ENCODE measurements at places on chromosomes 3 and 15.
A peak's percentile ranks its signal among the peaks of the same experiment; 100 is the strongest.

DNA sequence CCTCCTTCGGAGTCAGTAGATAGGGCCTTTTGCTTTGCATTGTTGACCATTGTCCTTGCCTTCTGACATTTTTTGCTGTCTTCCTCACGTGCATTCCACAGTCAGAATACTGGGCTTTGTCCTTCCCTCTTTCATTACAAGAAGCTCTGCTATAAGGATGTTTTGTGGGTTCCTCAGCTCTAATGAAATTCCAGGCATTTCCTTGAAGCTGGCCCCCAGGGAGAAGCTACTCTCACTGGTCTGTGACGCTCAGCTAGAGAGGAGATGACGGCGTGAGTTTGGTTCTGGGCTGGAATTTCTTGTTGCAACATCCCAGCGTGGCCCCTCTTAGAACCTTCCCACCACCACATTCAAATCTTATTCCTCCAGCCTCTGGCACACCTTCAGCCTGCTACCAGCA, 210.2 kb downstream of the TJP1 start:
- no peak for DNase-seq

- no peak for DNase-seq
Observed at GRCh38 chr3:168051531-168052471, 43.9 kb downstream of the GOLIM4 start.

DNA sequence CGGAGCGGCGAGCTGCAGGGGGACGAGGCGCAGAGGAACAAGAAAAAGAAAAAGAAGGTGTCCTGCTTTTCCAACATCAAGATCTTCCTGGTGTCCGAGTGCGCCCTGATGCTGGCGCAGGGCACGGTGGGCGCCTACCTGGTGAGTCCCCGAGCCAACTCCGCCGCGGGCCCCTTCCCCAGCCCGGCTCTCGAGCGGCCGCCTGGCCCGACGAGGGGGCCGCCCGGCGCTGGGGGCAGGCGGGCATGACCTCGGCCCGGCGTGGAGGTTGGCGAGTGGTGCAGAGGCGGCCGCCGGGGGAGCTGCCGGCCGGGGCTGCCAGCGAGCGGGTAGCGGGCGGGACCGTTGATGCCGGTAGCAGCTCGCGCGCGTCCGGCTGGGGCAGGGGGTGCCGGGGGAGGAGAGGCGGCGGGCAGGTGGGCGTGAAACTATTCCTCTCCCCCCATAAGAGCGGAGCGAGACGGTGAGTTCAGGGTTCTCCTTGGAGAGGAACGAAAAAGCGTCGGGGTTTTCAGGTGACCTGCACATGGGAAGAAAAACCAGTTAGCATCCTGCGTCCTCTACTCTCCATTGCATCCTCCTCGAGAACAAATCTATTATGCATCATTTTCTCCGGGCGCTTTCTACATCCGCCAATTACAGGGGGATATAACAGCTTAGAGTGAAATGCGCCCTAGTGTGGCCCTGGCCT, 585 bp downstream of the SLCO3A1 start:
- peak; percentile 66 for DNase-seq

- no peak for DNase-seq
Observed at GRCh38 chr3:115108614-115109013, 38.5 kb downstream of the ZBTB20 start.

- no peak for DNase-seq
Observed at GRCh38 chr3:39273119-39273518, 6.7 kb downstream of the CX3CR1 start.

DNA sequence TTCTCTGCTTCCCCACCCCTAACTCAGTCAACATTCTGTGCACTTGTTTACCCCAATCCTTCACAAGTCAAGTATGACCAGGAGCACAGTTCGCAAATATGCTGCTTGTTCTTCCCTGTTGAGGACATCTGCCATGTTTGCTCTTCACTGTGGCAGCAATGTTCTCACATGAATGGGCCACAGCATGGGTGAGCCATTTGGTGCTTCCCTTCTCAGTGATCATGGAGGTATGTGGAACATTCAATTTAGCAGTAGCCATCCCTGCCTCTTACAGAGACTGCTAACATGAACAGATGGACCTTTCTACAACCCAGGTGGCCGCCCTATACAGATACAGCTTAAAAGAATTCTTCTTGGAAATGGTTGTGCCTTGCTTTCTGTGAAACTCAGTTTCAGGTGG, 660.1 kb upstream of the SGO1 start:
- no peak for DNase-seq

DNA sequence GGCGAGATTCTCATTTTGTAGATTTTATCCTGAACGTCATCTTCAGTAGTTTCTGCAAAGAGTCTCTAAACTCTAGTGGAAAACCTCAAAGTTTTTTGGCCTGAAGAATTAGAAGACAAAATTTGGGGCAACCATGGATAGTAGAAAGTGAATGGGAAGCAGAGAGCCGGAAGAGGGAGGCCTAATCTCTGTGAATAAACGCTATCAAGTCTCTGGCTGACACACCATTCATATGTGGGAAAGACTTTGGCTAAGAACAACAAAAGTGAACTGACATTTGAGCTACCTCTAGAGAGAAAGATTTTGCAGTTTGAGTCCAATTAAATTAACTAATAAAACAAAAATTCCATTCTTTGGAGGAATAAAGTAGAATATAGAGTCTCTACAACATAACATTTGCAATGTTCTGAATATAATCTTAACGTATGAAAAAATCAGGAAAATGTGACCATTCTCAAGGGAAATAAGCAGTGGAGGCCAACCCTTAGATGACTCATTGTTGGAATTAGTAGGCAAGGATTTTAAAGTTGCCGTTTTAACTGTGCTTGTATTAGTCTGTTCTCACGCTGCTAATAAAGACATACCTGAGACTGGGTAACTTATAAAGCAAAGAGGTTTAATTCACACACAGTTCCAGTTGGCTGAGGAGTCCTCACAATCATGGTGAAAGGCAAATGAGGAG, 184.6 kb downstream of the C3orf38 start:
- no peak for DNase-seq

DNA sequence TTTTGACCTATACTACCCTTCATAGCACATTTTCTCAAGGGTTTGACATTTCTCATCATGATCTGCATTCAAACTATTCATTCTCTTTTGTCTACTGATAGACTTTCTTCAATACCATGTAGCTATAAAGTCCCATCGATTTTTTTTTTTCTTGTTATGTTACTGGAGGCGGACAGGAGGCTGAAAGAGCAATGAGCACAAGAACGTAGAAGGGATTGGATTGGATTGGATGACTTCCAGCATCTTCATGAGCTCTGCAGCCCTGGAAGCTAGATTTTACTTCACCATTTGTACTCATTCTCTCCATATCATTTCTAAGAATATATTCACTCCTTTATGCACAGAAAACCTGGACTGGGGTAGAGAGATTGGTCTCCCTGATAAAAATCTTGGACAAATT, 43.2 kb downstream of the DUT start:
- no peak for DNase-seq

- DNase-seq: no peak
Observed at GRCh38 chr15:65355173-65355987, 22.4 kb downstream of the IGDCC3 start.

- peak; percentile 76 for DNase-seq
Observed at GRCh38 chr3:160801386-160802118, 45.5 kb downstream of the PPM1L start.

DNA sequence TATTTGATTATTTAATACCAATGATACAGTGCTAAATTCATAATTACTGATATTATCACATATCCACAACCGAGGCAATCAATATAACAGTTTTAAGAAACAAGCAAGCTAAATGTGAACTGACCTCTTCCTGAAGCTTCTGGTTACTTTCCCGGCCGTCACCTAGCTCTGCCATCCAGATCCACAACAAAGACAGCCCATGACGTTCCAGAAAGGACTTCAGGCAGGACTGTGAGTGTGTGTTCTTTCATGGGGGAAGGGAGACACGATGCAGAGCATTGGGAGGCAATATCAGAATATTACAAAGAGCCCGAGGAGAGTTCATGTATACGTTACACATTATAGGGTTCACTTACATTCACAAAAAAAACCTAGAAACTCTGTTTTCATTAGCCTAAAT, 77.8 kb downstream of the SETD2 start:
- DNase-seq: no peak

- DNase-seq: peak; percentile 21
Observed at GRCh38 chr3:111311126-111311525, 230.9 kb upstream of the CD96 start.

DNA sequence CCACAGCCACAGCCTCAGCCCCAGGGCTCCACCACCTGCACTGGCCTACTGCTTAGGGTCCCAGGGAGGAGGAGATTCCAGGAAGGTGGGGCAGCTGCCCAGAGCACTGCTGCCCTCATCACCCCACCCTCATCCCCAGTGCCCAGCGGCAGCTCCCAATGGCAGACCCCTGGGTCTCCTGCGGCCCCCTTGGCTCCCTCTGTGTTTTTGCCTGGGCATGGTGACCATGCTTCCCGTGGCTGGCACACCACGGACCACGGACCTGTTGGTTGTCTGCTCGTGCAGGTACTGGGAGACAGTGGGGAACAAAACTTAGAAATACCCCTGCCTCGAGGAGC, 2.7 kb downstream of the CHST13 start:
- DNase-seq: no peak

GRCh38 chr15:101244036-101244781, 7.6 kb downstream of the CHSY1 start:
- no peak for DNase-seq

DNA sequence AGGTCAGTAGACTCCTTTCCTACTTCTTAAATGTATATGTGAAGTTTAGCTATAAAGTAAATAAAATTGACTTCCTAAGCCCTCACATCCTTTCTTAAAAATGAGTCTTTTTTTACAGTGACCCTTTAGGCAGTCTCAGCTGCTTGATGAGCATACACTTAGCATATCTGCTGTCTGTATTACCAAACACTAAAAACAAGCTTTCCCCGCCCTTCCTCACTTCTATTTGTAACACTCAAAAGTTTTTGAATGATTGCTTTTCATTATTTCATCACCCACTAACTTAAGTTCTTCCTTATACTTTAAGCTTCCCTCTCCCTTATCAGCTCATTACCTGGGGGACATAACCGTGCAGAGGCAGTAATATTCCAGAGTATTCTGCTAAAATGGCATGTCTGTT, 89.4 kb downstream of the PLOD2 start:
- DNase-seq: no peak

- DNase-seq: peak; percentile 30
Observed at GRCh38 chr3:50708620-50709019, 33.9 kb downstream of the DOCK3 start.

GRCh38 chr3:129065016-129065719, 4.6 kb downstream of the GP9 start:
- no peak for DNase-seq

DNA sequence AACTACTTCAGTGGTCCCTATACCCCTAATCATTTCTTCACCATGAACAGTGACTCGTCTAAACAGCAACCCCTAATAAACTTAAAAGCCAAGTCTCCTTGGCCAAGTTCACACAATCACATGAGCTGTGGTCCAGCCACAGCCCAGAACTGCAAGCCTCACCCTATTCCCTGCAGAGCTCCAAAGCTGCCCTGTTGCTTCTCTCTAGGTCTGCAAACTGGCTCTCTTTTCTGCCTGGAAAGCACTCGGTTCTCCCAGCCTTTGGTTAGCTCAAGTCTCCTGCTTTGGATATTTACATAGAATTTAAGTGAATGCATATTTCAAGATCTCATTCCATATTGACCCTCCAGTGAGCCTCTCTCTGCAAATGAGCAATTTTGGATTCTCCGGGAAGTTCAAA, 107.0 kb downstream of the TOP2B start:
- DNase-seq: no peak

GRCh38 chr3:192844486-192844765, 73.2 kb downstream of the MB21D2 start:
- no peak for DNase-seq

- no peak for DNase-seq
Observed at GRCh38 chr3:9441501-9442221, 44.2 kb downstream of the SETD5 start.

DNA sequence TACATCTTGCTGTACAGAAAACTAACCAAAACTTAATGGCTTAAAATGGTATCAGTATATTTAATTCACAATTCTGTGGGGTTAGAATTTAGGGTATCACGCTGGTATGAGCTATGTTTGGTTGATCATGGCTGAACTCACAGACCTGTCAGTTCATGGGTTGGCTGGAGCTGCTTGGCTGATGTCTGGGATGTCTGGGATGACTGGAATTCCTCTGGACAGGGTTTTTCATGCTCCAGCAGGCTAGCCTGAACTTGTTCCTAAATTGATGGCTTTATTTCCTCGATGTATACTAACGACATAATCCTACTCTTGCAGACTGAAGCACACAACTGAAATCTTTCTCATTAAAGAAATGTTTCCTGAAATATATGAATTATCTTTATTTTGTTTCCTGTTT, 338.9 kb upstream of the GBE1 start:
- DNase-seq: no peak

- no peak for DNase-seq
Observed at GRCh38 chr3:129021140-129021551, 20.0 kb downstream of the EFCC1 start.

GRCh38 chr3:38343797-38344594, 2.6 kb upstream of the XYLB start:
- DNase-seq: no peak

GRCh38 chr3:2036076-2036475, 62.6 kb upstream of the CNTN4 start:
- no peak for DNase-seq
